ENCODE measurements at places on chromosomes 6 and 20.

GRCh38 chr6:21257125-21257524 is 336.4 kb upstream of the SOX4 start:
- no peak for DNase-seq

DNA sequence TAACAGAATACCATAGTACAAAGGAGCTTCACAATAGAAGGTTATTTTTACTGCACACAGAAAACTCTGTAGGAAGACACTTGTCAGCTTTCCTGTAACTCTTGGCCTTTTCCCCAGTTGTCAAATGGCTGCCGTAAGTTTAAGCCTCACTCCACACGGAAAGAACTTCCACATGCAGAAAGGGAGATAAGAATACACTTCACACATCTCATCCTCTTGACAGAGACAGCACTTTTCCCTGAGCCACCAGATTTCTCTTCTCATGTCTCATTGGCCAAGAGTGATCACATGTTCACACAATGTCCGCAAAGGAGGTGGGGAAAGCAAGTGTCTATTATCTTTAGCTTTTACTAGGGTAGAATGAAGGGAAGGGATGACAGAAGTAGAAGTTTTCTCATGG is 540.7 kb downstream of the HAO1 start:
- DNase-seq: no peak

GRCh38 chr6:90217506-90218127 is 79.0 kb downstream of the BACH2 start:
- DNase-seq: no peak

DNA sequence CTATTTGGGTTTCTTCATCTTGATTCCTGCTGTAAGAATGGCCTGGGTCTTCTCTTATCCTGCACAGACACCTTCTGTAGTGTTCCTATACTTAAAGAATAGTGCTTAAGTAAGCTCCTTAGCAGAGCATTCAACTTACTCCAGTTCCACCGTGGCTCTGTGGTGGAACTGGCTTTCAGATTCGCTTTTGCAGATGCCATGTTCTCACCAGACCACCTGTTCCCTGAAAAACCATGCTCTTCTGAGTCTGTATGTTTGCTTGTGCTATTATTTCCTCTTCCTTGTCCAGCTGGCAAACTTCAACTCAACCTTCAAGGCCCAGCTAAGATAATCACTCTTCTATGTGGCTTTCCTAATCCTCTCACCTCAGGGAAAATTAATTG is 4.9 kb downstream of the ELMO2 start:
- DNase-seq: no peak

DNA sequence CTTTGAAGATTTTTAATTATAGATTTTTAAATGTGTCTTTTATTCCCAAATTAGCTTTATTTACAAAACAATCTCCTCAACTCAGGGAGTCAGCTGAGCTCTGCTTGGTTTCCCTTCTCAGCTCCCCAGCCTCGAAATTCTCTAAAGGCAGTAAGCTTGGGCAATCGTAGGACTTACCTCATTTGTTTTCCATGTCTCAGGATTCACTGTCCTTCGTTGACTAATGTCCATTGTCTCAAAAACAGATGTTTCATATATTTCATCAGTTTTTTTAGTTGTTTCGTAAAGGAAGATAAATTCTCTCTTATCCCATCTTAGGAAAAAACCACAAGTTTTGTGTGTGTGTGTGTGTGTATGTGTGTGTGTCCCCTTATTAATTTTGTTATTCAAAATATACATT is 102.2 kb upstream of the ADGRF1 start:
- DNase-seq: no peak

- no peak for DNase-seq
Measured at GRCh38 chr6:1736346-1737105, 126.8 kb downstream of the FOXC1 start.

DNA sequence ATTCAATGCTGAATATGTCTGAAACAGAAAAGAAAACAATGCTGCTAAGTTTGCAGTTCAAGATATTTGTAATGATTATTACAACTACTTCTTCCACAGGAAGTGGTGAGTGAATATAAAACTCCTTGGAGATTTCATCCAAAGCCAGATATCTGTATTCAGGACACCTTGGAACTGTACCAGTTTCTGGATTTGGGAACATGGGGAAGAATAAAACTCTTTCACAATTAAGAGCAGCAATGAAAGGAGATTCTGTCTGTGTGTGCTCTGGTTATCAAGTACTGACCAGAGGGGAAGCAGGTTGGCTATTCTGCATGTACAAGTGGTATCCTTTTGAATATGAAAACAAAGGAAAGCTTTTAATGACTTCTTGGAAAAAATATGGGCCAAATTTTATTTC is 21.1 kb downstream of the ELOVL2 start:
- DNase-seq: peak; percentile 75

- no peak for DNase-seq
Measured at GRCh38 chr6:117263353-117263927, 1.9 kb upstream of the VGLL2 start.

- no peak for DNase-seq
Measured at GRCh38 chr20:42634156-42634555, 555.5 kb downstream of the PTPRT start.

GRCh38 chr6:125798734-125799508 is 8.2 kb downstream of the NCOA7 start:
- no peak for DNase-seq

GRCh38 chr20:20530428-20531151 is 162.7 kb downstream of the INSM1 start:
- no peak for DNase-seq

DNA sequence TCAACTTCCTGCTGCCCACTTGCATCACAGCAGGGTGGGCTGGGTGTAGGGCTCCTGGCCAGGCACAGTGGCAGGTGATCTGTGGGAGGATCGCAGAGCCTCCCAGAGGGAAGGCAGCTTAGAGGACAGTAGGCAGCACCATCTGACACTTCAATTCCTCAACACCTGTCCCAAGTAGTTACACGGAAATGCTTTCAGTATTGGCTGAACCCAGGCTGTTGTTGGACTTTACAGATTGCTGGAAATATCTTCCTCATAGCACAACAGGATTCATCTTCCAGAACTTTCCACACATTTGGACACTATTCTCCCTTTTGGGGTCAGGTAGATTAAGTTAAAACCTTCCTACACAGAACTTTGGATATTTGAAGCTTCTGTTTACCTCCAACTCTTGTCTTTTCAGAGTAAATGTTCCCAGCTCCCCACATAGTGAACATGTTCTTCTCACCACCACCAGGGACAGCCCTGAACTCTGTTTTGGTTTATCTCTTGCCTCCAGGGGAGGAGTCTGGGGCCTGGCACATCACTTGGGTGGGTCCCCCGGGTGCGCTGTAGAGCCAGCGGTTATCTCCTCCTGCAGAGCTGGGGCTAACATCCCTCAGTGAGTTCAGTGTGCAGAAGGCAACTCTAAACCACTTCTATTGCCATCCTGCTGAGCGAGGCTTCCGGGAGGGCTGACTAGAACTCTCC is 3.5 kb upstream of the SLC22A2 start:
- no peak for DNase-seq

DNA sequence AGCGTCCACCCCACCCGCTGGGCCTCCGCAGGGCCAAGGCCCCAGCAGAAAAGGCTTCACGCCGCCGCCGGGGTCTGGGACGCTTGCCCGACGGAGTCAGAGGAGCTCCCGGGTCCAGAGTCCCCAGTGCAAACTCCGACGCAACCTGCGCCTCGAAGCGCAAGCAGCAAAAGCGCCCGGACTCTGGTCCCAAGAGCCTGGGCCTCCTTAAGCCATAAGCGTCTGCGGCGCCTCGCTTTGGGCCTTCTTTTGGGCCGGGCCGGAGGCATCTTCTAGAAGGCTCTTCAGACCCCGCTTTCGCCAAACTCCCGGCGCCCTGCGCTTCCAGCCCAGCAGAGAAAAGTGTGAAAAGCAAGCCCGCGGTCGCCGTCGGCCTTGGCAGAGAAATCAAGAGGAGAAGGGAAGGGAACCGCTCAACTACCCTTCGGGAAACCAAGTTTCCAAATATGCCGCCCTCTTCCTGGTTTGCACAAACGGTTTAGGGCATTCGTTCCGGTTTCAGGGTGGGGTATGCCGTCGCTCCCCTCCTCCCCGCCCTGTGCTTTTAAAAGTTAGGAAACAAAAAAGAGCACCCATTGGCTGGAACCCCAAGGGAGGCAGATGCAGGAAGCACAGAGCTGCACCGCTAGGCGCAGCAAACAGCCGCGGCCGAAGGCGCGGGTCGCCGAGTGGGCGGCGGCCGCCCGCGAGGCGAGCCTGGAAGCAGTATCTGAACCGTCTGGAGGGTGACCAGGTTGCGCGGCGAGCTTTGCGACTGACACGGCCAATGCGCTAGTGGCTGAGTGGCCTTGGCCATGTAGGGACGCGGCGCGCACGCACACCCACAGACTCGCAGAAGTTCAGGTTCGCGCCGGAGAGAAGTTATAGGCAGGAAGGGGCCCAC is 1.2 kb downstream of the TBX18 start:
- no peak for DNase-seq

GRCh38 chr20:53212018-53212417 is 239.9 kb downstream of the TSHZ2 start:
- no peak for DNase-seq

DNA sequence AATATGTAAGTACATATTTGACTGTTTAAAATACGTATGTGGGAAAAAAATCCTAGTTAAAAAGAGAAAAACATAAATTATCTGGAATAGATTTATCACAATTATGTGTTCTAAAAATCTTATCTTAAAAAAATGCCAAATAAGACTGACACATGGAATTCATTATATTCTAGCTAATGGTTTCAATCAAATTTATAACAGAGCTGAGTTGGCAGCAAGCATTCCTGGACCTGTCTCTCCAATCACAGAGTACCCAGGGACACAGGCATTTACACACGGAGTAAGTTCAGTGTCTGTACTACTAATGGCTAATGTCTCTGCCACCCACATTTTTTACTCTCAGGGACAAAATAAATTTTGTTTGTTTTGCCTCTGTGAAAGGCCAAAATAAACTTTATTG is 122.3 kb downstream of the RPS12 start:
- DNase-seq: no peak

- DNase-seq: peak; percentile 79
Measured at GRCh38 chr6:144581812-144582537, 296.8 kb downstream of the UTRN start.

DNA sequence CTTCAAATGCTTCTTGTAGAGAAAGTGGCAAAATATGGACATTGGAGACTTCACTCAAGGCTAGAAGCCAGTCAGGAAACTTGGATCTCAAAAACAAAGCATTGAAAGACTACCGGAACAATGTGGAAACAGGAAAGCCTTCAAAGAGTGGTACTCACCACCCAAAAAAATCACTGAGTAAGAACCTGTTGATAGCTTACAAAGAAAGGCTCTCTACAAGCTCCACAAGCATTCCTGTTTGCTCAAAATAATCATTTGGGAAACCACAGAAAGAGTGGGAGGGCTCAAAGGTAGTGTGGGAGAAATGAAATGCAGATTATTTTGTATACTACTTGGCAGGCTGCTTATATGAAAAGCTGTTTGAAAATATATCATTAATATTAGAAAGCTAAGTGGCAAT is 9.5 kb upstream of the DST start:
- no peak for DNase-seq

- no peak for DNase-seq
Measured at GRCh38 chr6:100879317-100879716, 1.8 kb downstream of the ASCC3 start.

DNA sequence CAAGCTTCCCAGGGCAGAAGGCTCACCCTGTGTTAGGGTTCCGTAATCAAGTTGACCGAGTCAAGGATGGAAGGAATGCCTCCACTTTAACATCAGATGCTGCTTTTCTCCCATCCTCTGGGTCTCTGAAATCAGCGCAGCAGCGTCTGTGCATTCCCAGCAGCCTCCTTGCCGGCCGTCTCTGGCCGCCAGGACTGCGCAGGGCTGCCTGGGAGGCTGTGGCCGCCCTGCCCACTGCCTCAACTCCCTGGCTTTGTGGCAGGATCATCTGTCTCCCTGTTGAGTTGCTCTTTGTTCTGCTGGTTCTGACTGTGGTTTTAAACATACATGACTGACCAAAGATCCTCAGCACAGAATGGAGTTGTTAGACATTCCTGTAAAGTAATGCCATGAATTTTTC is 56.5 kb downstream of the DLL1 start:
- DNase-seq: no peak

GRCh38 chr6:161963181-161963580 is 689.3 kb upstream of the AGPAT4 start:
- no peak for DNase-seq

- DNase-seq: no peak
Measured at GRCh38 chr6:160034036-160034930, 65.4 kb downstream of the IGF2R start.

DNA sequence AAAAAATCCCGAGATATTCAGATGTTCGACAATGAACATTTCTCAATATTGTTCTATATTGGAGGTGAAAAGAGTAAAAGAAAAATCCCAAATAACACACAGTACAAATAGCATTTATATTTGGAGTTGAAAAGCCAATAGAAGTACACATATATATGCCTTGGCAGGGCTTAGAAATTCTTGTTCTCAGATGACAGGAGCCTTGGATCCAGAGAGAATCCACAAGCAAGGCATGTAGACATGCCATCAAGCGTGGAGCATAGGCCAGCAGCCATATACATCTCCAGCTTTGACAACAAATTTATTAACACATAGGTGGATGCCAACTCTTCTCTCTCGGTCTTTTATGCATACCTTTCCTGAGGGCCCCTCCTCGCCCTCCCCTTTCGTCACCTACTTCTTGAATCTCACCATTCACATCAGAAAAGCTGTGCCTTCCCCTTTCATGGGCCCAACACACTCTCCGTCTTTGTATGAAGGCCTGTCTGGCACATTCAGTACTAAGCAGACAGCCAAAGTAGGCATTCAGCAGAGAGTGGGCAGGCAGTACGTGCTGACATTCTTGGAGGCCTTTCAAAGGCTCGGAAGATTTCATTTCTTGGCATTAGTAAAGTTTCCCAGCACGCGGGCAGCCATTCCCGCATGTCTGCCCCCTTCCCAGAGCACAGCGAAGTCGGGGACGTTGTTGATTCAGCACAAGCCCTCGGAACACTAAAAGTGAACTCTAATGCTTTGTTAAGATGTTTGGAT is 18.2 kb downstream of the NEDD9 start:
- DNase-seq: no peak

DNA sequence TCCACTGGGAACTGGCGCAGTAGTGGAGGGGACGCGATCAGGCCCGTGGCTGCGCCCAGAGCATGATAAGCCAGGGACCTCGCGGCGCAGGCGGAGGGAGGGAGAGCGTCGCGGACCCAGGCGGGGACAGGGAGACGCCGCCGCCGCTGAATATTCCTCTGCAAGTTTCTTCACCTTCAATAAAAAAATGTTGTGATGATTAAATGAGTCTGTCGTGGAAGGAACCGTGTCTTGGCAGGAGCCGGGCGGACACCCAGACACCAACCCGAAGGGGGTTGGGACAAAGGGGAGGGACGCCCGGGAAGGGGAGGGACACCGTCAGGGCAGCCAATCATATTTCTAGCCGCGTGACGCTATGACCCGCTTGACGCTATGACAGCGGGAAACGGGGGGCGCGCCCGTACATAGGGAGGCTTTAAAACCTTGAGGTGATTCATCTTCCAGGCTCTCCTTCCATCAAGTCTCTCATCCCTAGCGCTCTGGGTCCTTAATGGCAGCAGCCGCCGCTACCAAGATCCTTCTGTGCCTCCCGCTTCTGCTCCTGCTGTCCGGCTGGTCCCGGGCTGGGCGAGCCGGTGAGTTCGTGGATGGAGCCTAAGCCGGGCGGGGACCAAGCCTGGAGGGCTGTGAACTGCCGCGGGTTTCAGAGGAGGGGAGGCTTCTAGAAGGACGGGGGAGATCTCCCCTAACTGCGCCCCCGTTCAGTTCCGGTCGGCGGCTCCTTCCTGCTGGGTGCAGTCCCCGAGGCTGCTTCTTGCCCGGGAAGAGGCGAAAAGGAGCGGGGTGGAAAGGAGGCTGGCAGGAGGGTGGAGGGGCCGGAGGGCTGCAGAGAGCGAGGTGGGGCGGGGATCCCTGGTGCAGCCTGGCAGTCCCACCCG is at the start of gene ULBP2:
TSS of gene ULBP2 (plus strand) at position 432 of the 878 bp plus-strand sequence. CDS start at position 491, 59 bp downstream.
- no peak for DNase-seq

Measured in spinal cord (tissue), 10 donors.